ENCODE measurements at places on chromosomes 11 and 22.

DNA sequence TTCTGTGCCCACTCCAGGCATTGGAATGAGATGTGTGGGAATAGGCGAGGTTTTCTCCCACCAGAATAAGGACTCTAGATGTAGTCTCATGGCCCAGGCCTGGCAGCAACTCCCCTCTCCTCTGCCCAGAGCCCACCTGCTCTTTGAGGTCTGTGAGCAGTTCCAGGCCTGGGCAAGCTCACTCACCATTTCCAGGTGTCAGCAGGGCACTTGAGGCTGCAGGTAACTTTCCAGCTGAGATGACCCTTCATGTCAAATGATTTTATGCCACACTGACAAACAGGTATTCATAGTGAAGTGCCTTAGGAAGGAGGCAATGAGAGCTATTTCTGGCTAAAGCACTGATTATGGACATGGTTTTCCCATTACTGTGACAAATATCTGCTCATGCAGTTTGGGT lies 123.3 kb upstream of the CCDC90B start:
- DNase-seq: no peak

DNA sequence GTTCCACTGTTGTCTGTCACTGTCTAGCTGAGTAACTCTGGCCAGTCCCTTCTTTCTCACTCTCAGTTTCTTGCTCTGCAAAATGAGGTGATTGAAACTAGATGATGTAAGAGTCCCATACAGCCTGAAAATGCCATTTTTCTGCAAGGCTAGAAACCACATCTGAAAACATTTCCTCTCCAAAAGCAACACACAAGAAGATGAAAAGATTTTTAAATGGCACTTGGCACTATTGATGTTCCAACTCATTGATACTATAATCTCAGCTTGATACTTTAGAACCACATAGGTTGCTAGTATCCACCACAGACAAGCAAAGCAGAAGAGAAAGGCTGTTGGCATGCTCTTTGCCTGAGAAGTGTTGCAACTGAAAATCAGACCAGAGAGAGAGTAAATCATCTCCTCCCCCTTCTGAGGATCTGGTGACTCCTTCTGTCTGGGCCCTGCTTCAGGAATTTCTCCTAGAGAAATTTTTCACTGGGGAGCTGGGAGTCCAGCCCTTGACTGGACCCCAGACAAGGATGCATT lies 1217.9 kb downstream of the LRRC4C start:
- DNase-seq: no peak

DNA sequence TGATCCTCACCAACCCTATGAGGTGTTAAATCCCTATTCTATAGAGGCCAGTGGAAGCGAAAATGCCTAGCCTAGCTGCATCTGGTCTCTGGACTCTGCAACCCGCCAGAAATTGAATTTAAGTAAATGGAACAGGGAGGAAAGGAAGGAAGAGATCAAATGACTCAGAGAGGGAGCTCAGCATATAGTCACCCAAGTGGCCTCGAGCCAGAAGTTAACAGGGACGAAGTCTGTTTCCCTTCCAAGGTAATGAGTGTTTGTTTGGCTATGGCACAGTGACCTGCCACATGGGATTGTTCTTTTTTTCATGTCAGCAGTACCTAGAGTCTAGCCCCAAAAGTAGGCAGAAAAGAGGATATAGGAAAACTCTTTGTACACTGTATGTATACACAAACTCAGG lies 66.3 kb downstream of the PAK1 start:
- DNase-seq: peak; percentile 22

- DNase-seq: no peak
Measured at GRCh38 chr22:40493441-40493840, 123.0 kb downstream of the SGSM3 start.

DNA sequence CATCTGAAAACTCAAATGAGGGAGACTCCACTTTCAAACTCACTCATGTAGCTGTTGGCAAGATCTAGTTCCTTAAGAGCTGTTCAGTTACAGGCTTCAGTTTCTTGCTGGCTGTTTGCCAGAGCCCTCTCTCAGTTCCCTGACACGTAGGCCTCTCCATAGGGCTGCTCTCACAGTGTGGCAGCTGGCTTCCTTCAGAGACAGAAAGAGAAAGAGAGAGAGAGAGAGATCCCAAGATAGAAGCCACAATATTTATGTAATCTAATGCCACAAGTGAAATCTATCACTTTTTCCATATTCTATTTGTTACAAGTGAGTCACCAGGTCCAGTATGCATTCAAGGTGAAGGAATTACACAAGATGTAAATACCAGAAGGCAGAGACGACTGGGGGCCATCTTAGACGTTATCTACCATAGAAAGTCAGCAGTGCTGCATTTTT lies 168.8 kb downstream of the RCN1 start:
- peak; percentile 5 for DNase-seq

DNA sequence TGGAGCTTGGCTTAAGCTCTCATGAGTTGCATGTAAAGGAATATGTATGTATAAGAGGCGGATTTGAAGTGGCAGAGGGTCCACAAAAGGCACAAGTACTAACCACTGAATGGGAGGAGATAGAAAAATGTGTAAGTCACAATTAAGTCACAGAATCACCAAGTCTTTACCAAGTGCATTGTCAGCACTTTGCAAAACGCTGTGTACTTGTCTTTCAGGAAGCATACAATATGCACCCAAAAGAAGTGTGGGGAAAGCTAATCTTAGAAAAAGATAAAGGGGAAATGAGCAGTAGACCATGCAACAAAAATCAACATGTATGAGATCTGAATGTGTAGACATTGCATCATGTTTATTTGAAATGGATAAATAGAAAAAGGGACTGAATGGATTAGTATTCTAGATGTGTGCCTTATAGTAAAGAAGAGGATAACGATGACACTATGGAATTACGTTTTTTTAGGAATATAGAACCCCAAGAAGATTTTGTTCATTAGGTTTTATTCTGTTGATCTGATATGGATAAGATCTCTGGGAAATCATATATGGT lies 4.5 kb downstream of the CNTF start:
- no peak for DNase-seq

DNA sequence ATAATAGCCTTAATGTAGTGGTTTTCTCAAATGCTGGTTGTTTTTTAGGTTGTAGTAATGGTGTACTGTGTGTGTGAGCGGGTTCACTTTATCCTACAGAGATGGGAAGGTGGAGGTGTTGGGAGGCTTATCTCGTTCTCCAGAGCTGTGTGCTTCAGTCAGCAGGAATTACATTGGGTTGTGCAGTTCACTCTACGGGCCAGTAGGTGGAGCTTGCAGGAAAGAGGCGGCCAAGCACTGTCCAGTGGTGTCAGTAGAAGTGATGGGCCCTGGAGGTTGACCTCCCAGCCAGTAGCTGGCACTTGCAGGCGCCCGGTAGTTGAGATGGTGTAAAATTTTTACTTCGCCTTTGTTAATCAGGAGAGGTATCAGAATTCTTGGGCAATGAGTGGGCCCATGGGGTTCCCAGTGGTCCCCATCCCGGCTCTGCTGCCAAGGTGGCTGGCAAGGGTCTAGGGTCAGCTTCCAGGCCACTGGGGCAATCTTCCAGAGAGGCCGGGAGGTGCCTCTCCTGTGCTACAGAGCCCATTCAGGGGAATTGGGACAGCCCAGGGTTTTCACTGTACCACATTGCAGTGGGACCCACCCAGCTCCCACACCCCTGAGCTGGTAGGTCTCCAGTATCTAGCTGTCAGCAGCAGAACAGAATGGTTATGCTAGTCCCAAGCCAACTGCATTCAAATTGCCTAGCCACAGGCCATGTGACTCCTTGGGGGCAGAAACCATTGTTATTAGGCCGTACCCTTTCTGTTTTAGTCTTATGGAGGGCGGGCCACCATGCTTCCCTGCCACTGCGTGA lies 43.9 kb downstream of the BIRC2 start:
- DNase-seq: peak; percentile 13

DNA sequence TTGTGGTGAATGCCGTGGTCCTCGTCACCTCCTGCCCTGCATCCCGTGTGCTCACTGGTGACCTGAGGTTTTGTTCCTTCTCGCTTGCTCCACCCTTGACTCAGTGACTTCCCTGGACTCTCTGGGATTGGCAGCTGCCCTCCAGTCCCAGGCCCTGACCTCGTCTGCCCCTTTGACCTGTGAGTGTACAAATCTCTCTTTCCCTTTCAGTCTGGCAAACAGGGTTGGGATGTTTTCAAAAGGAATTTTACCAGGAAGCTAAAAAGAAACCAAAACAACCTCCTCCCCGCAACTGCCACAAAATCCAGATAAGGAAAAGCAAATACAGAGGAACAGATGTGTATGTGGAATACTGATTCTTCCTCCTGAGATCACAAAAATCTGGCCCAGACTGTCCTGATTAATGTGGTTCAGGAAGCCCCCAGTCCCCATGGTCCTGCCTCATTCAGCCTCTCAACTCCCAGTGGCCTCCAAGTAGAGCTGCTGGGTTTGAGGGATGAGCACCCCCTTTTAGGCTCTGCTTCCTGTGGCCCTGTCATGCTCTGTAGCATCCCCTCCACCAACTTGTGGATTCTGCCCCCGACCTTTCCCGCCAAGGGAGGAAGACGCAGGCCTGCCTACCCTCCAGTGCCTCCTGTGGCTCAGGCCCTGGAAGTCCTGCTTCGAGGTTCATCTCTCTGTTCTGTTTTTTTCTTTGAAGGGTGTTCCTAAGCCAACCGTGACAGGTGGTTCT lies 15.2 kb downstream of the ROBO4 start:
- no peak for DNase-seq

GRCh38 chr11:64136765-64137441 lies 29.0 kb downstream of the MACROD1 start:
- DNase-seq: no peak

- no peak for DNase-seq
Measured at GRCh38 chr22:20550057-20550817, 42.8 kb downstream of the MED15 start.

- no peak for DNase-seq
Measured at GRCh38 chr11:59559886-59560285, 48.5 kb downstream of the OR4D9 start.

DNA sequence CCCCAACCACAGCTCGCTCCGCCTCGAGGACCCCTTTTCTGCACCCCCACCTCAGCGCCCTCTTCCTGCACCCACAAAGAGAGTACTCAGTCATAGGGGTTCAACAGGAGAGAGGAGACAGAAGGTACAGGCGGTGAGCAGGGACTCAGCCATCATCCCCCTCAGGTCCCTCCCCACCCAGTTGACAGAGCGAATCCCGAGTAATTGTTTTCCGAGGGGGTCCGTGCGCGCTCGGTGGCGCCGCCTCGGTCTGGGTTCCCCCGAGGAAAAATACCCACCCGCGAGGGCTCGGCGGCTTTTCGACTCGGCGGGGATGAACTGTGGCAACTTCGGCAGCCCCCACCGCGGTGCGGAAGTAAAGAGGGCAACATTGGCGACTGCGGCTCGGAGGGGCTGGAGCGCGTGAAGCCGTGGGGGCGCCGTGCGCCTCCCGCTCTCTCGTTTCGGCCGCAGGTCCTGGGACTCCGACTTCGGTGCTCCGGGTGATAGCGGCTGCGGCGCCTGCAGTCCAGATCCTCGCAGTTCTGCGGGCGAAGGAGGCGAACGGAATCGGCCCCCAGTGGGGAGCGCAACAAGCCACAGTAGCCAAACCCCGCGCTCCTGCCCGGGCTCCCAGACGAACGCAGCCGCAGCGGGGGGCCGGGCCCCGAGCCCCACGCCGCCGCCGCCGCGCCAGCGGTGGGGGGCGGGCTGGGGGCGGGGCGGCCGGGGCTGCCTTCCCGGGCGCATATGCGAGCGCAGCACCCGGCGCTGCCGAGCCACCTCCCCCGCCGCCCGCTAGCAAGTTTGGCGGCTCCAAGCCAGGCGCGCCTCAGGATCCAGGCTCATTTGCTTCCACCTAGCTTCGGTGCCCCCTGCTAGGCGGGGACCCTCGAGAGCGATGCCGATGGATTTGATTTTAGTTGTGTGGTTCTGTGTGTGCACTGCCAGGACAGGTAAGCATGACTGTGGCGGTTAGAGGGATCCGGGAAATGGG lies at the start of gene NELL1:
Gene NELL1 (plus strand): TSS at position 743 of the 976 bp plus-strand sequence.
- no peak for DNase-seq

- no peak for DNase-seq
Measured at GRCh38 chr22:46774980-46775849, 12.8 kb downstream of the TBC1D22A start.
